ENCODE measurements at places on chromosomes 7 and 10.

DNA sequence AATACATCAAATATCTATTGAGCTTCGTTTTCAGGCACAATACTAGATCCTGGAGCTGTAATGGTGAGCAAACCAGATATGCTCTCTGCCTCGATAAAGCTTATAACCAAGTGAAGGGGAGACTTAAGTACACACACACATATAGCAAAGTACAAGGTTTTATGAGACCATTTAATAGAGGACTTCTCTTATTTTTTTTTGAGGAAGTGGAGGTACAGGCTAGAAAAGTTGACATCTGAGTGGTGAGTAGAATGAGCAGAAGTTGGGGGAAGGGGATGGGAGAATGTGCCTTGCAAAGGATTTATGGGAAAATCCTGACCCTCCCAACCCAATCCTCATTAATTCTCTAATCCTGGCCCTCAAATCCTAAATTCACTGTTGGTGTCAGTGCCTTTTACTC is 7.7 kb downstream of the CCDC136 start:
- no peak for DNase-seq

DNA sequence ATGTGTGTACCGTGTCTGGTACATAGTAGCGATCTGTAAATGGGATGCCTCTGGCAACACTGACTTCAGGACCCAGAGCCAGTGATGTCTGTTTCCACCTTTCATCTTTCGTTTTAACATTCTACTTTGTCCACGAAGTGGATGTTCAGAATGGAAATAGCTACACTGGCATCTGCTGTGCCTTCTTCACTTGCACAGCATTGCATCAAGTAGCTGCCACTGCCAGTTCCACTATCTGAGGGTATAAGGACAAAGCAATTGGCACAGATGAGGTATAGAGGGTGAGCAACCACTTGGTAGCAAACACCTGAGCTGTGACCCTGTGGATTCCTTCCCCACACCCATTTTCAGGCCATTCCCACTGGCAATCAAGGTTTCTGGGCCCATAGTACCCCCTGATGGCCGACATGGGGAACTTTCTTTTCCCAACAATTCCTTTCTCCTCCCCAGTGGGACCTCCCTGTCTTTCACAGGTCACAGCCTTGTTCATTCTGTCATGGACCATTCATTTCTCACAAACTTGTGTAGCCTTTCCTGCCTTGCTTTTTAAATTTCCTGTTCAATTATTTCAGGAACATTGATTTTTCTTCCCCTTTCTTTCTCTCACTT is 4.0 kb downstream of the ITGA8 start:
- peak; percentile 36 for DNase-seq

- no peak for DNase-seq
These were observed 360.3 kb upstream of the C7orf33 start for GRCh38 chr7:148230296-148230695.

DNA sequence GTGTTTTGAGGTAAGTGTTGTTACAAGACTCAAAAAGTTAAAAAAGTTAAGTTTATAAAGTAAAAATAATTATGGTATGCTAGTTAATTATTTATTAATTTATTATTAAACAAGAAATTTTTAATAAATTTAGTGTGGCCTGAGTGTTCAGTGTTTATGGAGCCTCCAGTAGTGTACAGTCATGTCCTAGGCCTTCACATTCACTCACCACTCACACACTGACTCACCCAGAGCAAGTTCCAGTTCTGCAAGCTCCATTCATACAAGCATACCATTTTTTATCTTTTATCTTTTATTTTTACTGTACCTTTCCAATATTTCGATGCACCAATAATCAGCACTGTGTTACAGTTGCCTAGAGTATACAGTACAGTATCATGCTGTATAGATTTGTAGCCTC is 381.2 kb upstream of the MGMT start:
- no peak for DNase-seq

DNA sequence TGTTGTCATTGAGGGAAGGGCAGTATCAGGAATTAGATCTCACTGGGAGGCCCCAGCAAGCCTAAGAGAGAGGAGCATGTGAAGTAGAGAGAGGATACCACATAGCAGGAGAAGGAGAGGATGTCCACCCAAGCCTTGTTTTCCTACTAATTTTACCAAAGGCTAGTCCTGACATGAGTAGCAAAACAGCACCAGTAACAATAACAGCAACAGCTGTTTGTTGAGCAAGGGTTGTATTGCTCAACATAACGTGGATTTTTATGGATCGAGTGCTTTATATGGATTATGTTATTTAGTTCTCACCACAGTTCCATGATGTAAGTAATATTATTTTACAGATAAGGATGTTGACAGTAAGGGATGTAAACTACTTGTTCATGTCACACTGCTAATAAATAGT is 135.2 kb upstream of the DLX6 start:
- no peak for DNase-seq

DNA sequence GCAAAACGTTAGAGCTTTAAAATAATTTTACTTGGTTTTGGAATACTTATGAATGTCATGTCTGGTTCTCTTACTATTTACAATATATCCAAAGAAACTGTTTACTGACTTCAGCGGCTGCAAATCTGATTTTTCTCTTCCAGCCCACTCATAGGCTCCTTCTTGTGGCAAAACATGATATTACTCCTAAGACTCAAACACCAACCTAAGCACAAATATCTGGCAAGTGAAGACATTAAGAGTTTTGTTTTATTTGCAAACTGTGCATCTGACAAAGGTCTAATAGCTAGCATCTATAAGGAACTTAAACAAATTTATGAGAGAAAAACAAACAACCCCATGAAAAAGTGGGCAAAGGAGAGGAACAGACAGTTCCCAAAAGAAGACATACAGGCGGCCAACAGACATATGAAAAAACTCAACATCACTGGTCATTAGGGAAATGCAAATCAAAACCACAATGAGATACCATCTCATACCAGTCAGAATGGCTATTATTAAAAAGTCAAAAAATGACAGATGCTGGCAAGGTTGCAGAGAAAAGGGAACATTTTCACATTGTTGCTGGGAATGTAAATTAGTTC is 20.3 kb upstream of the GJC3 start:
- no peak for DNase-seq

Data from hepatic stellate cell (primary cell).